Glutamatergic neuron (in vitro differentiated cells): ENCODE measurements at places on chromosomes 6 and 20. TPM values are rescaled to one million over a fixed set of nuclear protein-coding genes. Genes with fewer than 3 reads are reported as not detected.
A peak's percentile ranks its signal among the peaks of the same experiment; 100 is the strongest.

Gene BNIP5
- not detected for total RNA-seq

- peaks cover 28% of the 10 kb centered on the region for H3K27me3 ChIP-seq
- DNase-seq: no peak
- peaks cover 4% of the 10 kb centered on the region for H3K36me3 ChIP-seq
- peak overlapping the region; percentile 3 for H3K27ac ChIP-seq
Observed at GRCh38 chr6:27295301-27296079, 16.6 kb downstream of the POM121L2 start.

DNA sequence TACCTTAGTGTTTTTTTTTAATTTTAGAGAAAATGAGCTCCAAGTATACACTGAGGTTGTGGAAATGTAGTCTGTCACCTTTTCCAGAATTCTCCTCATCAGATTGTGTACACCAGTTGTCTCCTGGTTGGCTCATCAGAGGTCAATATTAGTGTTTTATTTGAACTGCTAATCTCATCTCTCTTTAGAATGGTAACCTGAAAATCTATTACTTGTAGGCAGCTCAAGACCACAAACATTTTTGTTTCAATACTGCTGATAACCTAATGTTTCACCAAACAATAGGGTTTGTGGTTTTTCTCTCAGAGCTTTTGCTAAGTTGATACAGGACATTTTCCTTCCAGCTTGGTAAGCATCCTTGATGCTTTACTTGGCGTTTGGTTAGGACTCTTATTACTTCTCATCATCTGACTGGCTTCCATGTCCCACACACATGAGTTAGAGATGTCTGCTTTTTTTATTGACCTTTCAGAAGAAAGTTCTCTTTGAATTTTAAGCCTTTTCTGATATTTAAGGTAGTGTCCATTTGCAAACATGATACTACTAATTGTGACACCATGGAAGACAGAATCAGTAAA lies 15.1 kb downstream of the ADGRG6 start:
- no peak overlapping the region for H3K27ac ChIP-seq
- H3K27me3 ChIP-seq: no peaks in the 10 kb centered on the region
- H3K36me3 ChIP-seq: no peaks in the 10 kb centered on the region
- no peaks in the 10 kb centered on the region for H3K4me1 ChIP-seq
- no peak for DNase-seq

GRCh38 chr20:23475395-23475794 lies 15.5 kb upstream of the CST8 start:
- DNase-seq: no peak
- no peak overlapping the region for H3K27ac ChIP-seq
- peaks cover 5% of the 10 kb centered on the region for H3K36me3 ChIP-seq
- peaks cover 10% of the 10 kb centered on the region for H3K4me1 ChIP-seq
- peaks cover 1% of the 10 kb centered on the region for H3K27me3 ChIP-seq

DNA sequence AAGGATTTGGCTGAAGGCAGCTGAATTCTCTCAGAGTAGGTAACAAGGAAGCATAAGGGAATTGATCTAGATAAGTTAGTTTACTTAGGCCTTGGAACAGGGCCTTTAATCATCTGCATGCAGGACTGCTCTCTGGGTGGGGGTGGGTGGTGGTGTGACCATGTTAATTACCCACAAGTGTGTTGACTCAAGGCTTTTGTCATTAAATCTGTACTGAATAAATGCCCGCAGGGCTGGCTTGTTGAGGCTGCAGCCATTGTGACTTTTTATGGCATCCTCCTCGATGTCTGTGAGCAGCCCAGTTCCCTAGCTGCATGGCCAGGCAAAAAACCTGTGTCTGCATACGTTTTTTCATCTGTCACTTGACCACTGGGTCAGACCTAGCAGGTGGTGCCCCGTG lies 63.5 kb upstream of the ASCC3 start:
- H3K27me3 ChIP-seq: peaks cover 1% of the 10 kb centered on the region
- H3K4me1 ChIP-seq: no peaks in the 10 kb centered on the region
- H3K4me3 ChIP-seq: no peak overlapping the region
- peaks cover 4% of the 10 kb centered on the region for H3K36me3 ChIP-seq
- DNase-seq: no peak
- H3K27ac ChIP-seq: no peak overlapping the region
